Fibroblast of lung (primary cell): ENCODE measurements at places on chromosomes 7 and 10. TPM values are rescaled to one million over a fixed set of nuclear protein-coding genes. Genes with fewer than 3 reads are reported as not detected.

EPHA1 gene
- under 0.01 and 0.26 TPM in 2 replicates for total RNA-seq

DNA sequence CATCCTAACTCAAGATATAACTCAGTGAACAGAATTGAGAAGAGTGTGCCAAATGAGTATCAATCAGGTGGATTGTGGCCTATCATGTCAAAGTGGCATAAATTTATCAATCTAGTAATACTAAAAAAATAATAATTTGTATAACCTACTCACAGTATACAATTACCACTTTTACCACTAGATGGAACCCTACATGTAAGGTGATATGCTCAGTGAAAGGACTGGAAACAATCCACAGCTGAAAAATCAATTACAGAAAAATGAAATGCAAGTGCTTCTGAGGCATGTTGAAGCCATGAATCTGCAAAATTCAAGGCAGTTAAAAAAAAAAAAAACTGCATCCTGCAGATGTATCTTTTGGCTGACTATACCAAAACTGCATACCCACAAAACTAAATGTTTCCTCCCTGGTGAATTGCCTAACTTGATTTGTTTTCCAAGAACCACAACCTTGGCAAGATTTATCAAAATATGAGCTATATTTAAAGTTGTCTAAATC lies 13.9 kb downstream of the ARHGAP19 start:
- DNase-seq = peak; percentile 99

DNA sequence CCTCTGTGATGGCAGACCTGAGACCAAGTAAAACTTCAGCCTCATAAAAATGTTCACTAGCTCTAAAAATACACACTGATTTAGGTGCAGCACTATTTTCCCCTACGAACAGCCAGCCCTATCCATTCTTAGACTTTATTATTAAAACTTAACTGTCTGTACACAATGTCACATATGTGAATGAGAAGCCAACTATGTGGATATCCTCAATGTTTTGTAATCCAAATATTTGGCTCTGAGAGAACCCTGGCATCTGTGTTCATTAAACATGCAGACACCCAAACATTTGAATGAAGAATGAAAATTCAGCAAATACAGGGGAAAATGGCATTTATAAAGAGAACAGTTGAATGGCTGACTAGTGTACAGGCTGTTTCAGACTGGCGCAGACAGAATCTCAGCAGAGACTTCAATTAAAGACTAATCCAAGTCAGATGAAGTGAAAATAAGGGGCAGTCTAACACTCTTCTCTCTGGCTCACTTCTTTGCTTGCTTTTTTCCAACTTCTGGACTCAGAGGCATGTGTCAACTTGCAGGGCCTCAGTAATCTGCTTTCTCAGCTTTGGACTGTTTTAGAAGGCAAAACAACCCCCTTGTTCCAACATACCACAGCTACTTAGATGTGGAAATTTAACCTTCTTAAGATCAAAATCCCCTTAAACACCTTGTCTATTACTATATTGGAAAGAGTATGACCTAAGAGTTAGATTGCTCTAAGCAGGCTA lies 47.4 kb upstream of the FAM180A start:
- H3K36me3 ChIP-seq = no peaks in the 10 kb centered on the region
- H3K27me3 ChIP-seq = no peaks in the 10 kb centered on the region
- H3K27ac ChIP-seq = no peak overlapping the region
- peaks cover 2% of the 10 kb centered on the region for H3K4me1 ChIP-seq

GRCh38 chr7:107201795-107202450 lies 33.1 kb downstream of the HBP1 start:
- H3K4me1 ChIP-seq = no peaks in the 10 kb centered on the region
- no peak overlapping the region for H3K27ac ChIP-seq
- H3K4me3 ChIP-seq = no peak overlapping the region
- H3K27me3 ChIP-seq = no peaks in the 10 kb centered on the region

- DNase-seq = no peak
- H3K27ac ChIP-seq = no peak overlapping the region
- H3K4me3 ChIP-seq = no peak overlapping the region
- no peaks in the 10 kb centered on the region for H3K4me1 ChIP-seq
- H3K27me3 ChIP-seq = no peaks in the 10 kb centered on the region
Observed at GRCh38 chr7:25544254-25544653, 316.0 kb upstream of the NPVF start.

GRCh38 chr7:15515252-15515651 lies 46.6 kb downstream of the AGMO start:
- H3K4me1 ChIP-seq = no peaks in the 10 kb centered on the region
- no peak overlapping the region for H3K27ac ChIP-seq
- peak; percentile 3 for DNase-seq
- H3K36me3 ChIP-seq = no peaks in the 10 kb centered on the region

DNA sequence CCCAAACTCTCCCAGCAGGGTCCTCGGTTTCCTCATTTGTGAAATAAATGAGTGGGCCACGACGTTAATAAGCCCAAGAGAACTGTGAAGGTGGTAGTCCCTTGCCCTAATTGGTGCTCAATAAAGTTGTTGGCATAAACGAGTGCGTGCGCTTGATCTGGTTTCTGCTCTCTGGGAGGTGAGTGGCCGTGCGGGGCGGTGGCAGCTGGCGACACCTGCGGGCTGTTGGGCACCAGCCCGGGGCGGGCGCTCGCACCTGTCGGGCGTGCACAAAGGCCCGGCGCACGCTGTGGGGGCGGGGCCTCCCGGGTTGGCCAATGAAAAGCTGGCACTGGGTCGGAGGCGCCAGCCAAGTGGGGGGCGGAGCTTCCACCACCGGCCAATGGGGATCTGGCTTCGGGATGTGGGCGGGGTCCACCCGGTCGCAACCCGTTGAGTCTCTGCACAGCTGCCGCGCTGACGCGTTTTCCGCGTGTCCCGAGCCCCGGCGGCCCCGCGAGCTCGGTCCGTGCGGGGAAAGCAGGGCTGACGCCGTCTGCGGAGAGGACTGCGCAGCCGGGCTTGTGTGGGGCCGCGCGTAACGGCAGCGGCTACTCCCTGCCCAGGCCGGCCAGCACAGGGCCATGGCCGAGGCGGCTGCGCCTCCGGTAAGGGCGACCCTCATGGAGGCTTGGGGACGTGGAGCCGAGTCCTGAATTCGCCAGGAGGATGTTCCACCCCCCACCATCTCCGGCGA lies 23.0 kb downstream of the ZNF783 start:
- DNase-seq = peak; percentile 79
- peak overlapping the region; percentile 71 for H3K27ac ChIP-seq
- H3K36me3 ChIP-seq = peaks cover 1% of the 10 kb centered on the region
- no peaks in the 10 kb centered on the region for H3K4me1 ChIP-seq
- peak overlapping the region; percentile 70 for H3K4me3 ChIP-seq

- no peak overlapping the region for H3K27ac ChIP-seq
- no peak for DNase-seq
- H3K36me3 ChIP-seq = no peaks in the 10 kb centered on the region
Observed at GRCh38 chr7:23276947-23277346, 22.2 kb upstream of the MALSU1 start.
